ENCODE measurements at places on chromosomes 1 and 21. TPM values are rescaled to one million over a fixed set of nuclear protein-coding genes. Genes with fewer than 3 reads are reported as not detected.

SDC3 gene
- total RNA-seq, result 55.7 TPM

MX2 gene
- total RNA-seq, result 5.3 TPM

TSPAN1 gene
- total RNA-seq, result not detected

CASQ2 gene
- not detected for total RNA-seq

HTR1D gene
- not detected for total RNA-seq

ITLN2 gene
- not detected for total RNA-seq

Measured in smooth muscle cell of the umbilical artery (primary cell).